ENCODE measurements at places on chromosomes 2 and 18.

DNA sequence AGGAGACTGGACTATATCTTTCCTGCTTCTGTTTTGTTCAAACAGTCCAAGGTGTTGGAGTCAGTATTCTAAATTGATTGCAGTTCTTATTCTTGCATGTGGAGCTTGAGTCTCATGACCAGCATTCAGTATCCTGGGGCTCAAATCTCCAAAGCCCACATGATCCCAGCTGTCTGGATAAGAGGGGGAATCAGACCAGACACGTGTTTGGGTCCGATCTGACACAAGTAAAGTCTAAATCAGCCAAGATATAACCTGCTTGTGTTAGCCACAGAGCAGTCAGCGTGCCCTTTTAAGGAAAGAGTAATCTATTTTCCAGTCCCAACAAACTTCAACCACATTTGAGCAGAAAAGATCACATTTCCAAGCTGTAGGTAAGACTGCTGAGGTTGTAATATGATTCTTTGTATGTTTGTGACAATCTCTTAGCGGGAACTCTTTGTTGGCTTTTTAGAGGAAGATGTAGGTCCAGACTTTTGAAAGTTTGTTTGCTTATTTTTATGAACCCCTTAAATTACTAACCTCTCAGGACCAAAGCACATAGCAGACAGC, 334.6 kb downstream of the SLC4A3 start:
- no peak for DNase-seq

- no peak for DNase-seq
Observed at GRCh38 chr2:112199188-112199587, 55.7 kb downstream of the ZC3H8 start.

DNA sequence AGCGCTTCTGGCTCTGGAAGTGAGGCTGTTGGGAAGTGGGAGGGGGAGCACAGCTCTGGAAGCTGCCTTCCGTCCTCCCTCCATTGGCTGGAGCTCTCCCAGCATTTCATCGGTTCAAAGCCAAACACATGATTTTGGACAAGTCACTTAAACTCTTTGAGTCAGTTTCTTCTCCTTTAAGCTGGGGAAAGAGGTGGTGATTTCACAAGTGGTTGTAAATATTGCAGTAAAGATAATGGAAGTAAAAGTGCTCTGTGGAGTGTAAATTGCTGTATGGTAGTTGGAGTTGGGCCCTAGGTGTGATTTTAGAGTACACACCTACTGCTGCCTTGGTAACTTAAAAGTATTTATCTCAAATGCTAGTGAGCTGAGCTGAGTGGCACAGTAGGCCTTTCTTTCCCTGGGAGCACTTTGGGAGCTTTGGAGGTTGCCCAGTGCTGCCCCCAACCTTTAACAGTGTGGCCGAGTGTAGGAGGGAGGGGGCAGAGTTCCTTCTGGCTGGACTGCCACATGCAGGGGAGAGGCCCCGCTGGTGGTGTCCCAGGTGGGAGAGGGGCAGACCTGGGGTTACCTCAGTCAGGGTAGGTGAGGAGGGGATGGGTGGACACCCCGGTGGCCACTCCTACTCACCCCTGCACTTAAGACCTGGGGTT, 54.7 kb downstream of the ASAP2 start:
- DNase-seq: no peak

- DNase-seq: peak; percentile 40
Observed at GRCh38 chr18:77131652-77132368, 773 bp downstream of the MBP start.

DNA sequence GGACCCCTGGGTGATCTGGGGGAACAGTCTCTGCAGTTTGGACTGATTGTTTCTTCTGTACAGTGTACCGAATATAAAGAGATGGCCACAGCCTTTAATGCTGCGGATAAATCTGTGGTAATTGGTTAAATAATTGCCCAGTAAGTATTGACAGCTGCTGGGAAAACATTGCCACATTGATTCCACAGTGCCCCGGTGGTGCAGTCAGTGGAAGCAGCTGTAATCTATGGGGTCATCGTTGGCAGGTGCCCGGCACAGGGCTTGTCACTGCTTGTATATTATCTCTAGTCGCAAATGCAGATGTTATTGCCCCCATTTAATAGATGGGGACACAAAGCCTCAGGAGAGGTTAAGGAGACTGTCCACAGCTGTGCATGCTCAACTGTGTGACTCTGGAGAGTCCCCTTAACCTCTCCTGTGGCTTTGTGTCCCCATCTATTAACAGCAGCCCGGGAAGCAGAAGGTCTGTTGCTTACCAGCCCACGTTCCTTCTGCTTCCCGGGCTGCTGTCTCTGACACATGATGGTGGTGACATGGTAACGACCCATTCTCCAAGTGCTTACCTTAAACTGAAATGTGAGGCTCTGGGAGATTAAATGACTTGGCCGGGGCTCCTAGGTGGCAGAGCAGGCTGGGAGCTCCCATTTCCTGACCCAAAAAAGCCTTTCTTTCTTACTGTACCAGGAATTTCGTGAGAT, 76.9 kb downstream of the NCK2 start:
- DNase-seq: no peak

DNA sequence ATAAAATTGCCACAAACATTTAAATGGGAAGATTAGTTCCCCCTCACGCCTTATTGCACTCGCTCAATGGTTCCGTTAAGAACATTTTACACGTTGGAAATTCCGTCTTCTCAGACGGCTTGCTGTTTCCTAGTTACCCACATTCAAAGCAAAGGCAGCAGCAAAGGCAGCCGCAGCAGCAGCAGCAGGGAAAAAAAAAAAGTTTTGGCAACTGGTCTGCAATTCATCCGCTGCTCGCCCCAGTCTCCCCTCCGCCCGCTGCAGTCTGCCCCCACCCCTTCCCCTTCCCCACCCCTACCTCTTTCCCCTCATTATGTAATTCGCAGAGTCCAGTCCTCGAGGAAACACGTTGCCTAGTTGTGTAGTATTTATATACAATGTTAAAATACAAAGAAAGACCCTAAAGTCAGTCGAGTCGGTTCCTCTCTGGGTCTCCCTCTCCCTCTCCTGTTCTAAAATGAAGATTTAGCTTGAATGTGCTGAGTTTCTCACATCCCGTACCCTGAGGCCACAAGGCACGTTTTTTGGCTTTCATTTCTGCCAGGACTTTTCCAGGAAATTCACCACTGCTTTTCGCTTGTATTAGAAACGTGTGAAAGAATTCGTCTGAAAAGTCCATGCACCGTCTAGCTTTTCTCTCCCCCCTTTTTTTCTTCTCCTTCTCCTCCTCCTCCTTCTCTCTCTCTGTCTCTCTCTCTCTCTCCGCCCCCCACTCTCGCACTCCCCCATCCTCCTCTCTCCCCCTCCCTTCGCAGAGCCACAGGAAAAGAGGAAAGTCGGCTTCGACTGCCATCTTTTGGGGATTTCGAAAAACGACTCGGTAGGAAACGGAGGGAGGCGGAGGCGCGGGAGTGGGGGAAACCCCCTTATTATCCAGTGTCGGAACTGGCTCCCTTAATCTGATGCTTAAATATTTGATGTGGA, 140.0 kb downstream of the MEIS1 start:
- DNase-seq: no peak

DNA sequence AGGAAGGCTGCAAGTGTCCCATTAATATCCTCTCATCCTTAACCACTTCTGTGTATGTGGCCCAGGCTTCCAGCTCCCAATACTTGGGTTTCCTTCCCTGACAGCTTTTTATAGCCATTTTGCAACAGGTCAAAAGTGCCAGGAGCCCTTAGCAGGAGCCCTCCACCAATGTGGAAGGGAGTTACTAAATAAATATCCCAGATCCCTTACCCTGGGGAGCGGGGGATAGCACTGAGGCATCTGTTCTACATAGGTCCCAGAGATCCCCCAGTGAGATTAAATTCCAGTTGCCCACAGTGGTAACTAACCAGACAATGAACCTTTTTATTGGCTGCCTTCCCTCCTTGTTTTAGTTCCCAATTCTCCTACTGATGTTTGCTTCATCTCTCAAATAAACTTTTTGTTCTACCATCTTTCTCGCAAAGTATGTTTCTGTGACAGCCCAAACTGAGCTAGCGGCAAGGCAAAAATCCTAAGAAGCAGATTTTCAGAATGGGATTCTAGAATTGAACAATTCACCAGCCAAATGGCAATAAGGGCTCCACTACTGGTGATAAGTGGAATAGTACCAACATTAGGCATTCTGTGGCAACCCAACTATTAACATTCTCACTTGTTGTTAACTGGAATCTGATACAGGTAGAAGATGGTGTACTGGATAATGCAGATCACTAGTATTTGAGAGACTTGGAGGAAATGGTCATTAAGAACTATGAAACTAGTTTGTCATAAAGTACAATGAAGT, 83.9 kb upstream of the MAPRE2 start:
- DNase-seq: no peak

DNA sequence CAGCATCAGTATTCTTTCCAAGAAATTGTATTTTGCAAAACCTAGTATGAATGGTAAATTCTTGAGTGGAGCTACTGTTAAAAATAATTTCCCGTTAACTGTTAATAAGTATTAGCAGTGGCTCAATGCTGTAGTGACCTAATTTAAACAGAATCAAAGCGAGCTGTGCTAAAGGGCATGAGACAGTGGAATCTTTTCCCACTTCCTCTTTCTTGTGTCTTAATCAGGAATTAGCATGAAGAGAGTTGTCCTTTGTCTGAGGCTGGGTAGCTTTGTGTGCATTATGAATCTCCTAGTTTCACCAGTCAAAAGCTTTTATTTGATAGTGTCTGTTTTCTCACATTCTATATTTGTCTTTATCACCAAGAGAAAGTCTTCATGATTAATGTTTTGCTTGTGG, 298.8 kb upstream of the GCFC2 start:
- DNase-seq: no peak

DNA sequence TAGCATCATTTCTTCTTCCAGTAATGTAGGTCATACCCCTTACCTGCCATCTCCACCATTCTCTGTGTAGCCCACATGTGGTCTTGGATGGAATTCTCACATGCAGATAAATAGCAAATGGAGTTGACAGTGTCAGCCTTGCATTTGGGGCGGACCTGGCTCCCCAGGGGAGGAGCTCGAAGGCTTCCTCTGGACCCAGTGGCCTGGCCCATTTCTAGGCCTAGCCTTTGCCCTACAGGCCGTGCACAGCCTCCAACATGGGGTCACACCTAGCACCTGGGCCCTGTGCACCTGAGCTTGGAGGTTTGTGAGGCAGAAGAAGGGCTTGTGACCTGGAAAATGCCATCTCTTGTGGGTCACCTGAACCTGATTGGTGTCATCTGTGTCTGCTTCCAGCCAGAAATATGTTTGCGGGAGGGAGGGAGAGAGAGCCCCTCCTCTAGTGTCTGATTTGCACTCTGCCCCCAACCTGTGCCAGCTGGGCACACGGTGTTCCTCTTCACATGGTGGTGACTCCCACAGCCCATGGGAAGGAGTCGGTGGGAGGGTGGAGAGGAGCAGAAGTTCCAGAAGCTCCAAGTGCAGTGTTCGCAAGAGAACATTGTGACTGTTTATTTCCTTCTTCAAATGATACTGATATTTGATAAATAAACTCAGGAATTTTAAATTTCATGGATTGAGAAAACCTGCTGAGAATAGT, 33.0 kb downstream of the ITGB1BP1 start:
- no peak for DNase-seq

GRCh38 chr2:100470898-100471514, 724 bp downstream of the NMS start:
- no peak for DNase-seq

DNA sequence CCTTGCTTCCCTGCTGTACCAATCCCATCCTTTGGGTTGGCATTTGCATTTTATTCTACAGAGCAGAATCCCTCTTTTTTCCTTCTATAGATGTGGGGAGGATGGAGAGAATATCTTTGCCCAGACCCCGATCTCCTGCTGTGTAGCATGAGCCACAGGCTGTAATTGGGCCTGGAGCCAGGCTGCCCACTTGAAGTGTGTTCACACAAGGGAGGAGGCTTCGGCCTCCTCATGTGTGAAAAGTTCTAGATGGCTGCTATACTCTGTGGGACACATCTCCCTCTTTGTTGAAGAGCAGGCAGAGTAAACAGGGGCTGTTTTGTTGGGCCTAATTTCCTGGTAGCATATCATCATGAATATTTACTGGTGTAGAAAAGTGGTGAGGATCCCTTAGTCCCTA, 126.3 kb downstream of the XRCC5 start:
- no peak for DNase-seq

All from CD4-positive, alpha-beta T cell treated with Interleukin-10 for 1 hour (primary cell).